T-helper 17 cell (primary cell): ENCODE measurements at places on chromosomes 1 and 21.

DNA sequence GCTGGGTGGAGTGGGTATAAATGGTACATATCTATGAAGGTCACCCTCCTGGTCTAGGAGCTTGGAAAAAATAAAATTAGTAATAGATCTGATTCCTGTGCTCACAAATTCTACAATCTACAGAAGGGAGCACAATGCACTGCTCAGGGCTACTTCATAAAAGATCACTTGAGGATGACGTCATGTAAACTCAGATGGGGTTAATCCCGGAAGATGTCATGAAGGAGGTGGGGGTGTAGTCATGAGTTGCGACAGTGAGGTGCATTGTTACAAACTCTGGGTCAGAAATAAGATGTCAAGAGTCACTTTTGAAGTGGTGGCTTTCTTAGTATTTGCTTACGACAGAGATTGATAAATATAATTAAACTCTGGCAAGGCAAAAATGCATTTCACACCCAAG is 68.2 kb downstream of the LHX9 start:
- no peak for DNase-seq

DNA sequence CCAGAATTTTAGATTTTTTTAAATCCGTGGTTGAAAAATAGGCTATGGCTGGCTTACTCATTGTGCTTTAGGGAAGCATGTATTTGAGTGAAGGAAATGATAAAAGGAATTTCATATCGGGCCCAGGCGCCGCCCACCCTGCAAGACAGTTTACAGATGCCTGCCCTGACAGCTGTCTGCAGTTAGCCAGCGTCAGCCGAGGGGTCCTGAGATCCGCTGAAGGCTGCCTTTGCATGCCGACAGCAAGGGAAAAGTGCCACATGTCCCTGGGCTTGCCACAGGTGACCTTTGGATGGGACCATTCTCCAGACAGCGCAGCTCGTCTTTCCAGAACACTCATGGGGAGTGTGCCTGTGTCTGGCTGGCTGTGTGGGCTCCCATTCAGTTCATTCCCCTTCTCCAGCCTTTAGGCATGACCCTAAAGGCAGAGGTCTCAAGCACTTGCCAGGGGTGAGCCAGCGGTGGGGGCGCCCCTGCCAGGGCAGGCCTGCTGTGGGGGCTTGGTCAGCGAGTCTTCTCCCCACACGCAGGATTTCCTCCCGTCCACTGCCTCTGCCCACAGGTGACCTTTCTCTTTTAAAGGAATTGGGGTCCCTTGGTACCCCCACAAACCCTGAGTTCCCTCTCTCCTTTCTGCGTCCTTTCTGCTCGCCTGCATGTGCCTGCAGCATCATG is 46.1 kb upstream of the TRAPPC10 start:
- DNase-seq, result no peak

DNA sequence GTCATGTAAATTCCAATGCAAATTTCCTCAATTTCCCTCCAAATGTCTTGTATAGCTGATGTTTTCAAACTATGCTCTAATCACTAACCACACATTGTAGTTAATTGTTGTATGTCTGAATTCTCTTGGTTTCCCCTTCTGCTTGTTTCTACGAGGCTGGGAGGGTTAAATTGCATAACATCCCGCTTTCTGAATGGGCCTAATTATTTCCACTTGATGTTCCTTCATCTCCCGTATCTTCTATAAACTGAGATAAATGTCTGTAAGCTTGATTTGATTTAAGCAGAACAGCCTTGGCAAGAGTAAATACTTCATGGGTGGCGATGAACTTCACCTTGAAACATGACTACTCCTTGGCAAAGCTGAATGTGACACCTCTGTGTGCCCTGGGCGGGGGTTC is 72.2 kb downstream of the SERINC2 start:
- DNase-seq, result no peak

GRCh38 chr21:31220575-31220974 is 123.5 kb downstream of the TIAM1 start:
- no peak for DNase-seq

DNA sequence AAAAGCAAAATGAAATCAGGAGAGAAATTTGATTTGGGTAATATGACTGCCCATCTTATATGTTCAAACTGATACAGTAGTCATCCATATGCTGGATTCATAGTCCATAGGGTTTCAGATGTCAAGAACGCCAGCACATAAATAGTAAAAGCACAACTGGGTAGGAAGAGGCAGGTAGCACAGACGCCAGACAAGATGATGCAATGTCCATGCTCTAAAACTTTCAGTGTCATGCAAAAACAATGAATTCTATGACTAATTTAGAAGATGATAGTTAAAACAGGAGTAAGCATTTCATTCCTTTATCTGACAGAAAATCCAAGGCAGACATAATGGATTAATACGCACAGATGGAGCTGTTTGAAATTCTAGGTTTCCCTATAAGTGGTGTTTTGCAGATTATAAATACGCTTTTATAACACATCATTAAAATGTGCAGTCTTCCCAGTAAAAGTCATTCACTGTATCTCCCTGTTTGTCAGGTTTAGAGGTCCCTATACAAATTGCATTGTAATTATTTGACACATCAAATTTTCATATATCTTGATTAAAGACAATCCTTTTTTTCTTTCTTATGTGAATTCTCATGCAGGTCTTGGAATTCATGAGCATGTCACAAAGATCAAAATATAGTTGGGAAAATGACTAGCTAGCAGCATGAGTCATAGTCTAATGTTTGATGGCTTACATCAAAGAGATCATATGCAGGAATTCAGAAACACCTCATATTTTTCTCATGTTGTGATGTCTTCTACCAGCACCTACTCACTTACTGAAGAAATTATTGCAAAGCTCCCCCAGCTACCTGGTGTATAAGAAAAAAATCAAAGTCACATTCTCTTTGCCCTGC is 139.9 kb downstream of the DSCAM start:
- DNase-seq, result no peak

DNA sequence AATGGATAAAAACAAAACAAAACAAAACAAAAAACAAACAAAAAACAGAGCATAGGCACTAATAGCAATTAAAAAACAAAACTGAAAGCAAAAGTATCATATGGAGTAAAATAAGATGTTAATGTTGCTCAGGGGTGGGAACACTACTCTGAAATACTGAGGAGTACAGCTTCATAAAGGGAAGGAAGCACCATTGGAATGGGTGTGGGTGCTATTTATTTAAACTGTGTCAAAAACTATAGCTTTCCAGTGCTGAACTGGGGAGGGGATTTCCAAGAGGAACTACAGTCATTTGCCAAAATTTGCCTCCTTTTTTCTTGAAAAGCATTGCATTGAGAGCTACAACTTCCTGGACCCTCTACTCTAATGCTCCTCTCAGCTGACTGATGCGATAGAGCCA is 40.0 kb downstream of the SPTA1 start:
- DNase-seq, result no peak

DNA sequence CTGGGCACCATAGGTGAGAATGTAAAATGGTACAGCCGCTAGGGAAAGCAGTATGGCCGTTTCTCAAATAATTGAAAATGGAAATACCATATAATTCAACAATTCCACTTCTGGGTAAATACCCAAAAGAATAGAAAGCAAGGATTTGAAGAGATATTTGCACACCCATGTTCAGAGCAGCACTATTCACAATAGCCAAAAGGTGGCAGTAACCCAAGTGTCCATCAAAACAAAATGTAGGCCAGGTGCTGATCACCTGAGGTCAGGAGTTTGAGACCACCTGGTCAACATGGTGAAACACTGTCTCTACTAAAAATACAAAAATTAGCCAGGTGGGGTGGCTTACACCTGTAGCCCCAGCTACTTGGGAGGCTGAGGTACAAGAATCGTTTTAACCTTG is 62.1 kb downstream of the OLIG1 start:
- no peak for DNase-seq

GRCh38 chr21:38439957-38440356 is 58.3 kb downstream of the ERG start:
- no peak for DNase-seq

GRCh38 chr1:236143104-236143948 is 987 bp downstream of the GPR137B start:
- no peak for DNase-seq

DNA sequence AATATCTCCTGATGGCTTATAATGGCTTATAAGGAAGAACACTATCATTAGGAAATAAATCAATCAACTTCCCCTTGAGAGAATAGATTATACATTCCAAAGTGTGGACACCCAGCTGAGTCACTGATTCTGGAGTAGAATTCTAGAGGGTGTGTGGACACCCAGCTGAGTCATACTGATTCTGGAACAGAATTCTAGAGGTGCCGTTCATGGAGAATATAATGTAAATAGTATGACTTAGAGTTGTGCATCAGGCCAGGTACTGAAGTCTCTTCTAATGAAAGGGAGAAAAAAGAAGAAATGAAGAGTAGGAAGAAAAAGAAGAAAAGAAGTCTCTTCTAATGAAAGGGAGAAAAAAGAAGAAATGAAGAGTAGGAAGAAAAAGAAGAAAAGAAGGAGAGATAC is 2.4 kb upstream of the USP33 start:
- no peak for DNase-seq

DNA sequence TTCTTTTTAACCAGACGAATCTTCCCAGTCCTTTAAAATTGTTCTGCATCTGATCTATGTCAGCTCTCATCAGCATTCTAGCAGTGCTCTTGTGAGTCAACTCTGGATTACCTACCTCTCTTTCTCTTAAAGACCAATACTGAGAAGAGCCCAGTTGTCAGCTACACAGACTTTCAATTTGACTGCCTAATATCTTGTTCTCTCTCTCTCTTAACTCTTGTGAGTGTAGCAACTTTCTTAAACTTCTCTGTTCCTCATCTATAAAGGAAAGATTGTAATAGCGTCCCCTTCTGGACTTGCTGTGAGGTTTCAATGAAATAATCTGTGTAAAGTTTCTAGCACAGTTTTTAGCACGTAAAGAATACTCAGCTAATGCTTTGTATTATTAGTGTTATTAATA is 499.3 kb upstream of the ADAMTS5 start:
- DNase-seq, result no peak

DNA sequence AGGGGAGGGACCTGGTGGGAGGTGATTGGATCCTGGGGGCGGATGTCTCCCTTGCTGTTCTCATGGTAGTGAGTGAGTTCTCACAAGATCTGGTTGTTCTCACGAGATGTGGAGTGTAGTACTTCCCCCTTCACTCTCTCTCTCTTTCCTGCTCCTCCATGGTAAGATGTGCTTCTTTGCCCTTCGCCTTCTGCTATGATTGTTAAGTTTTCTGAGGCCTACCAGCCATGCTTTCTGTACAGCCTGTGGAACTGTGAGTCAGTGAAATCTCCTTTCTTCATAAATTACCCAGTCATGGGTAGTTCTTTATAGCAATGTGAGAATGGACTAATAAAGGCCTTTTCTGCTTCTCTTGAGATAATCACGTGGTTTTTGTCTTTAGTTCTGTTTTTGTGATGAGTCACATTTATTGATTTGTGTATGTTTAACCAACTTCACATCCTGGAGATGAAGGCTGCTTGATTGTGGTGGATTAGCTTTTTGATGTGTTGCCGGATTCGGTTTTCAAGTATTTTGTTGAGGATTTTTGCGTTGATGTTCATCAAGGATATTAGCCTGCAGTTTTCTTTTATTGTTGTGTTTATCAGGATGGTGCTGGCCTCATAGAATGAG is 45.5 kb downstream of the RABGAP1L start:
- no peak for DNase-seq

DNA sequence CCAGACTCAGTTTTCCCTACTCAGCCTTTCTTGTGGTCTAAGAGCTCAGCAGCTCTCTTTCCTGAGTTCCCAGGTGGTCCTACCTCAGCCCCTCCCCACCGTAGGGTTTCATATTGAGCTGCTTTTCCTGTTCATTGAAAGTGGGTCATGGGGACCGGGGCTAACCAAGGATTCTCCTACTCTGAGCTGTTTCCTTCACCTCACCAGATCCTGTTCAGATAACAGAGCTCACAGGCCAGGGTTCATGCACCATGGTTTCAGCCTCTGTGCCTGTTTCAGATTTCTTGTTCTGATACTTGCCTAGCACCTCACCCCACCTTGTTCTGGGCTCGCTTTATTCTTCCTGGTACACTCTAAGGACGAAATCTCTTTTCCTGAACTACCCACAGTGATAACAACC is 8.5 kb downstream of the UBQLN4 start:
- DNase-seq, result no peak

DNA sequence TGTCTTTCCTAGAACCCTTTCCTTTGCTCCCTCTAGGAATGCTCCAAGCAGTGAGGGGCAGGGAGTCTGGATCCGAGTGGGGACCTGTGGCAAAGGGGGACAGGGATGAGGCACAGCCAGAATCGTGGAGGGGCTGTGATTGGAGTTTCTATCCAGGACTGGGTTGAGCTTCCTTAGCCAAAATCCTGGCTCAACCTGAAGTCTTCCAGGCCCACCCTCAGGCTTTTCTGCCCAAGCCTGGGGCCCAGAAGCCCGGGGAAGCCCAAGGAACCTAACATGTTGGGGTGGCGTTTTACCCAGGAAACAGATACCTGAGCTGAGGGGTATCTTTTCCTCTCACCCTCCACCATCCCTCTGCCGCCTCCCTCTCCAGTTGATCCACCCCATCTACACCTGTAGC is 5.4 kb downstream of the MYOG start:
- DNase-seq, result no peak

DNA sequence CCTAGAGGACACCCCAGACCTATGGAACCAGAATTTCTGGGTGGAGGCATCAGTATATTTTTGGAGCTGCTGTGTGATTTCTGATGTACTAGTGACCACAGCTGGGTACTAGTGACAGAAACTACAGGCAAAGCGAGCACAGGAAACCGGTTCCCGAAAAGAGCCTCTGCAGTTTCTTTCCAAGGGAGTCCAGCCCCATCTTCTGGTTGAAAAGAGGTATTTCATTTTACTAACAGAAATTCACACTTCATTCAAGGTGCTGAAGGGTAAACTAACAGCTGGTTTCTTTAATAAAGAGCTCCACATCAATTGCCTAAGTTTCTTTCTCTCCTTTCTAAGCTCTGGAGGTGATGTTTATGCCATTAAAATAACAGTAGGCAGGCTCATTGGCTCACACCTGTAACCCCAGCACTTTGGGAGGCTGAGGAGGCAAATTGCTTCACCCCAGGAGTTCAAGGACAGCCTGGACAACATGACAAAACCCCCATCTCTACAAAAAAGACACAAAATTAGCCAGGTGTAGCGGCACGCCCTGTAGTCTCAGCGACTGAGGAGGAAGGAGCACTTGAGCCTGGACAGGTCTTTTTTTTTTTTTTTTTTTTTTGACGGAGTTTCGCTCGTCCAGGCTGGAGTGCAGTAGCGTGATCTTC is 22.0 kb downstream of the THAP3 start:
- no peak for DNase-seq
